ENCODE measurements at places on chromosomes 11 and 22.

DNA sequence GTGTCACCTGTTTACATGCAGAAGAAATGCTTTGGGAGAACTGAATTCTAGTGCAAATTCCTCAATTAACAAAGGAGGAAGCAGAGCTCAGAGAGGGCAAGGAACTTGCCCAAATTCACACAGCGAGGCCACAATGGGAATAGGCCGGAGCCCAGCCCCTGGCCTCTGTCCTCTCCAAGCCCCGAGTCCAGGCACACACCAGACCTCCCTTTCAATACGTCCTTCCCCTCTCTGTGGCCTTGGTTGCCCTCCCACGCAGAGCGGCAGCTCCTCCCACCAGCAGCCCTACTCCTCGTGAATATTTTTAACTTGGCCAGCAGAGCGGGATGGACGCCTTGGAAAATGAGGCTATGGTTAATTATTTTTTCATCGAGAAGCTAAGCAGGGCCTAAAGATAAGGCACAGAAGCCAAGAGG lies 1.6 kb upstream of the CARD10 start:
- DNase-seq = no peak

GRCh38 chr11:3037040-3037944 lies 19.9 kb downstream of the CARS1 start:
- DNase-seq = no peak

- no peak for DNase-seq
Measured at GRCh38 chr11:78063440-78064181, at the start of gene THRSP. THRSP (plus strand) TSS chr11:78063861; CDS start chr11:78063882, 21 bp downstream.

DNA sequence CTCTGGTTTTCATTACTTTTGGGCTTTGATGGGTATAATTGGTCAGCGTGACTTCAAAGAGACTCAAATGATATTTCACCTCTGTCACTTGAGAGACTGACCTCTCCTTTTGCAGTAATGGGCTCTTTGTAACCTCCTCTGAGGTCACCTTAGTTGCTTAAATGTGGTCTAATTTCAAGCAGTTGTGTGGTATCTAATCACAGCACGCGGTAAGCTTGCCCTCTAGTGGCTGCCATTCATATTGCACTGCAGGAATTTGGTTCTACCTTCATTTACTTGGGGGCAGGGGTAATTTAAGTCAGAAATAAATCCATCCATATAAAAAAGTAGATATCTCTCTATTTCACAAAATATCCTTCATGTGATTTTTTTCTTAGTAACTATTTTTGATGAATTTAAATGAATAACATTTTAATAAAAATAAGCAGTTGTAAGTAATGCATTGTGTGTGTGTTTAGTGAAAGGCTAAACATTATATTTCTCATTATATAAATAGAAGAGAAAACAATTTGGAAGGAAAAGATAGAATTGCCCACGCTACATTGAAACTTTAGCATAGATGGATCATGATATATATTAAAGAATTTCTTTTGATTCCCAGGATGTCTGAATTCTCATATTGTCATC lies 55.0 kb upstream of the ANO3 start:
- no peak for DNase-seq

DNA sequence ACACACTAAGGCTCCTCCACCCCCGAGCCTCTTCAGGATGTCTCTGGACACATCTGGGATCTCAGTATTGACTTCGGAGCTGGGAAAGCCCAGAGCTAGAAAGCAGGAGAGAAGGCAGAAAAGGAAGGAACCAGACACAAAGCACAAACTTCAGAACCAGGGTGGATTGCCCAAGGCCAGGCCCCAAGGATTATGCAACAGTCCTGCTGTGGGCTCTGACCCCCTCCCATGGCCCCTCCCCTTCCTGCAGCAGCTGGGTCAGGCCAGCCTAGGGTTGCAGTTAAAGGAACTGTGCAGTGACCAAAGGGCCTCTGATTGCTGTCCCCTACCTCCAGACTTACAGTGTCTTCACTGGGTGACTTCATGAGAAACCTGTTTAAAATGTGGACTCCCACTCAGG lies 5.3 kb downstream of the KCNE3 start:
- DNase-seq = no peak

- DNase-seq = no peak
Measured at GRCh38 chr22:45709866-45710265, 38.2 kb downstream of the ATXN10 start.

GRCh38 chr22:41660416-41660815 lies 28.3 kb downstream of the SNU13 start:
- DNase-seq = no peak

DNA sequence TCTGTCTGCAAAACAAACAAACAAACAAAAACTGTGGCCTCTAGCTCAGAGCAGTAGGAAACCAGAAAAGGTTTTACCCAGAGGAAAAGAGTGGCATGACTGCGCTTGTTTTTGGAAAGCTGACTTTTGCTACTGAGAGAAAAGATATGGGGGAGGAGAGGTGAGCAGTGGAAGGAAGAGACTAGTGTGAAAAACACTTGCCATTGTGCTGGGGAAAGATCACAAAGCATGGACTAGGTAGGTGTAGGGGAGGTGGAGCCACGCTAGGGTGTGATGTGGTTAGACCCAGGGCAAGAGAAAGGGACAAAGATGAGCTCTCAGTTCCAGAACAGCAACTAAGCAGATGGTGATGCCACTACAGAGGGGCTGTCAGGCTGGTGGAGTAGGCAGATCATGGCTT lies 319.2 kb downstream of the LARGE1 start:
- no peak for DNase-seq

DNA sequence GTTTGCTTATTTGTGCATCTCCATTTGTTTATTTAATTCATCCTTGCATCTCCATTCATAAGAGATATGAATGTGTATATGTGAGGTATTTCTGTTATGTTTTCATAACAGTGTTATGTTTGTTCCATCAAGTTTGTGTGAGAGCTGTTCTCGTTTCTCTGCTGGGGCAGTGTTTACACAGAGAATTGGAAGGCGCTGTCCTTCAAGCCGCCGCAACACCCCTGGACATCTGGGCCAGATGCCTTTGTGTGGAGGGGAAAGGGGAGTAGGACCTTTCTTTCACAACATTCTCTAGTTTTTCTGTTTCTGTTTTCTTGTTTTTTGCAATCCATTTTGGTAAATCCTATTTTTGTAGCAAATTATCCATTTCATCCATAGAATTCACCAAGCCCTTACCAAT lies 7.0 kb upstream of the TM7SF2 start:
- no peak for DNase-seq

- DNase-seq = no peak
Measured at GRCh38 chr11:66728693-66729385, at the start of gene SPTBN2. SPTBN2 (minus strand) TSS chr11:66729216; CDS start chr11:66721240, 7,976 bp downstream.

GRCh38 chr22:33476716-33477115 lies 418.5 kb upstream of the SYN3 start:
- no peak for DNase-seq

DNA sequence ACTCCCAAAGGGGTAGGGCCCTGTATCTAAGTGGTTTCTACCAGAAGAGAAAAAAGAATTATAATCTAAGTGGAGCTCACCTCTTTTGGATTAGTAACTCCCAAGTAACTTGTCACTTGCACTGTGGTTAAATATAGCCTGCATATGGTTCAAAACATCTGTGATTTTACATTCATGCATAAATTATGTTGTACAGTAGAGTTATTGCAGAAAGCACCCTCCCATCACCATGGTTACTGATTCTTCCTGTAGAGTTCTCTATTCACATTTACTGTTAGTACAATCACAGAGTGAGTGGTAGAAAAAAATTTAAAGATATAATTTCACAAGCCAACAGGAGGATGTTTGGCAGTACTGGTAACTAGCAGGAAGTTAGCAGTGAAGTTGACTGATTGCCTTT lies 80.4 kb downstream of the LRRC4C start:
- no peak for DNase-seq

- no peak for DNase-seq
Measured at GRCh38 chr11:134750619-134751018, 338.6 kb upstream of the B3GAT1 start.

GRCh38 chr11:110691926-110692325 lies 20.3 kb downstream of the ARHGAP20 start:
- DNase-seq = no peak

GRCh38 chr11:68632802-68633201 lies 51.5 kb upstream of the GAL start:
- DNase-seq = no peak

- no peak for DNase-seq
Measured at GRCh38 chr22:40015358-40015976, 20.7 kb downstream of the FAM83F start.

DNA sequence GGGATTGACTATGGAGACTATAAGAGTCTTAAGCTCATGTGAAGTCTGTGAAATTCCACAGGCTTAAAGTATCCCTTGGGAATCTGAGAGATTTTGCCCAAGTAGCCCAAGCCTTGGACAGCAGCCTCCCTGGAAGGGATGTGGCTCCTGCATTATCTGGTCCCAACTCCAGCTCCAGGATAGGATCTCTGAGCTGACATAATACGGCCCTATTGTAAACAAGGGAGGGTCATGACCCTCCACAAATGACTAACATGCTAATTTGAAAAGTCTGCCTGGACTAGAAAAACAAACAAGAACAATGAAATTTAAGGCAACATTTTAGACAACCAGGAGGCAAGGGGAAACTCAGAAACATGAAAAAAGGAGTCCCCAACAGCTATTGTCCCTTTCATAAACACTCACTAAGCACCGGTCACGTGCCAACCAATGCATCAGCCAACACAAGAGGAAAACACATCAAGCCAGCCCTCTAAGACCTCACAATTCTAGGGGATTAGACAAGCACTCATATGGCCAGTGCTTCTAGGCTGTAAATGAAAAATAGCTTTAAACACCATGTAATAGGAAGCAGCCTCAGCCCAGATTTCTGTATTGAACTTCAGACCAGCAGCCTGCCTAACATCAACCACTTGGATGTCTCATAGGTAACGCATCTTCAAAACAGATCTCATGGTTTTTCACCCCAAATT lies 101.2 kb upstream of the TIMP3 start:
- DNase-seq = no peak

- no peak for DNase-seq
Measured at GRCh38 chr11:35463331-35463751, 44.0 kb upstream of the SLC1A2 start.

GRCh38 chr11:114606003-114606801 lies 10.6 kb upstream of the NXPE4 start:
- DNase-seq = no peak

DNA sequence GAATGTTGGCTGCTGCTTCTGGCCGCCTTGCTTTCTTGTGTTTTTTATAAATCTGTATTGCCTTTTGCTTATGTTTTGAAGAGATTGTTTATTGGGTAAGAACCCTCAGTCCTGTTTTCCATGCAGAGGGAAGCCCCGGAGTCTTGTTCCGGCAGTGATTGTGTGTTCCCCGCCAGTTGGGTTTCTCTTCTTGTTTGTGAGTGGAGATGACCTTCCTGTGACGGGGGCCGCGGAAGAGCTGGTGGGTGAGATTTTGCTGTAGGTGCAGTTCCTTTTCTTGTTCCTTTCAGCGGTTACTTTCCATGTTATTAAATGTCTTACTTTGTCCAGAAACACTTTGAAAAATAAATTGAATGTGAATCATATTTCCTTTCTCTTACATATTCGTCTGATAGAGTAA lies 8.3 kb downstream of the TBC1D22A start:
- DNase-seq = no peak

DNA sequence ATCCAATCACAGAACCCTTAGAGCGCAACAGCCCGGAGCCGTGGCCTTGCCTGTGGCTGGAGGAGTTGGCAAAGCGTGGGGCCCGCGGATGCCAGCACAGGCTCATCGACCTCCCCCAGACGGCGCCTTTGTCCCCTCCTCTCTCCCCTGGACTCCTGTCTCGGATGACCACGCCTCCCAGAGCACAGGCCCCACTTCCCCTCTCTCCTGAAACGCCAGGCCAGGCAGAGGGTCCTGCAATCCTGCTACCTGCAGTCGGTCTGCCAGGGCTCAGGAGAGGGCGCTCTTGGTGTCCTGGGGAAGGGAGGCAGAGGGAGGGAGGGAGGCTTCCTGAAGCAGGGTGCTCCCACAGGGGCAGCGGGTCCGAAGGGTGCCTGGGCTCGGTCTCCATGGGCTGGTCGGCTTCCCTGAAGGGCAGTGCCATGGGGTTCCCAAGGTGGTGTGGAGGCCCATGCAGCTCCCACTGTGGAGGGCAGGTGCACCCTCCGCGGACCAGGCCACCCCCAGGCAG lies 16.6 kb upstream of the TTLL12 start:
- DNase-seq = no peak

GRCh38 chr22:37426706-37427134 lies 559 bp downstream of the ELFN2 start:
- no peak for DNase-seq

DNA sequence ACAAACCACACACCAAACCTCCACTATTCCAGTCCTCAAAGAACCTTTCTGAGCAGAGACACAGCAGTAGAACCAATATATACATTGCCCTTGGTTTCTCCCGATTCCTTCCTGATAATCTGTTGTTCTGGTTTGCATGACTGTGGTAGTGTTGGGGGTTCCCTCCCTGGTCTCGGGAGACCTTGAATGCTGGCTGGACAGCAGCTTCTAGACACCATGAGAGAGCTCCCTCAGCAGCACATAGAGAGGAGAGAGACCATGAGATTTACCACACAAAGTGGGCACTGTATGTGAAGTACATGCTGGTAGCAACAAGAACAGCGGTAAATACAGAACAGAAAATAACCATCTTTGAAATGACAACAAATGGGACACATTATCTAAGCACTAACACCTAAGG lies 2.6 kb downstream of the C11orf91 start:
- DNase-seq = no peak

- no peak for DNase-seq
Measured at GRCh38 chr11:123299721-123300120, 104.7 kb upstream of the CLMP start.

DNA sequence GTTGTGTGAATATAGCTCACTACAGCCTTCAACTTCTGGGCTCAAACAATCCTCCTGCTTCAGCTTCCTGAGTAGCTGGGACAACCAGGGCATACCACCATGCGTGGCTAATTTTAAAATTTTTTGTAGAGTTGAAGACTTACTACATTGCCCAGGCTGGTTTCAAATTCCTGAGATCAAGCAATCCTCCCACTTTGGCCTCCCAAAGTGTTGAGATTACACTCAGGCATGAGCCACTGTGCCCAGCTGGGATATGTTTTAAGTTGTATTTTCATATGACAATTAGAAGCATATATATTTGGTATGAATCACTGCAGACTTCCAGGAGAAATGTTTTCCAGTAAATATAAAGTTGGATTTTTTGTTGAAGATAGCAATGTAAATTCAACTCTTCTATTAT lies 15.4 kb downstream of the DDX10 start:
- DNase-seq = no peak

- no peak for DNase-seq
Measured at GRCh38 chr11:61962213-61963015, 5.0 kb downstream of the FTH1 start.

DNA sequence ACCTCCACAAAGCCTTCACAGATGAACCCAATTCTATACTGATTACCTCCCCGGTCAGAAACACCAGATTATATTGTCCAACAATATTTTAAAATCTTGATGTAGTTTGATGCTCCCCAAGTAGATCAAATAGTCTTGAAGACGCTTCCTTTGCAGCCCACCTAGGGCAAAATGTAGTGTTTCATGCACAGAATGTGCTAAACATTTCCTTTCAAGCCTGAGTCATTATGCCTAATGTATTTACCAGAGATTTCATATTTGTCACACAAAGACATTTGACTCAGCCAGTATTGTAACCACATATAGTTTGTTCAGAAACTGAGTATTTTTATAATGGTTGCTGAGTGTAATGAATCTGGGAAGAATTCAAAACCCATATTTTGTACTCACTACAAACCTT lies 1396.8 kb downstream of the LRRC4C start:
- DNase-seq = no peak

GRCh38 chr11:86118253-86118652 lies 49.4 kb upstream of the PICALM start:
- no peak for DNase-seq
